ENCODE measurements at places on chromosomes 7 and 10. TPM values are rescaled to one million over a fixed set of nuclear protein-coding genes. Genes with fewer than 3 reads are reported as not detected.

AP3M1 gene
- 34.4 TPM for polyA plus RNA-seq

NCAPG2 gene
- polyA plus RNA-seq = 1.1 TPM

ATOH7 gene
- 1.2 TPM for polyA plus RNA-seq

LIPN gene
- polyA plus RNA-seq = not detected

PTPN20 gene
- polyA plus RNA-seq = 30.1 TPM

SH2D4B gene
- not detected for polyA plus RNA-seq

ACTL6B gene
- polyA plus RNA-seq = 15.7 TPM

ASAH2 gene
- 4.4 TPM for polyA plus RNA-seq

ARL3 gene
- polyA plus RNA-seq = 50.7 TPM

TMEM225B gene
- polyA plus RNA-seq = not detected

AZGP1 gene
- polyA plus RNA-seq = not detected

FAM25A gene
- polyA plus RNA-seq = not detected

Data from Purkinje cell (primary cell).